ENCODE measurements at places on chromosomes 7 and 10.

- DNase-seq = no peak
These were observed 92.4 kb downstream of the MICALL2 start for GRCh38 chr7:1366801-1367405.

DNA sequence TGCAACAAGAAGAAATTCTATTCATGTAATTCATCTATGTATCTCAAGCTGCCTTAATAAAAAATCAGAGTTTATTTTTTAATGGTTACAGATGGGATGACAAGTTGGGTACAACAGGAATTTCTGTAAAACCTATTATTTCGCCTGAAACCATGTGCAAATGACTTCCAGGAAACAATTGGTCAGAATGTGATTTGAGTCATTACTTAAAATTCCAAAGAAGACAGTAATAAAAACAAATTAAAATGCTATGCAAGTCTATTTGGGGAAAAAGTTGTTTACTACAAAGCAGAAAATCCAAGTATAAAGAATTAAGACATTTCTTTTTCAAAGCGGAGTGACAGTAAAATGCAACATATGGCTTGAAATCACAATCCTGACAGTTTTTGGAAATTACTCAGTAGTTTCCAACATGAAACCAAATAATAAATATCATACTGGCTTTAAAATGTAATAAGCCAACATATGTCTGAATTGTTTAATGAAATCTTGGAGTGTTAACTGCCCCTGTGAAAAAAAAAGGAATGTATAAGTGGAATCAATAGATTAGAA, 41.5 kb upstream of the SEMA3C start:
- no peak for DNase-seq

- DNase-seq = no peak
These were observed 101.3 kb upstream of the TBX20 start for GRCh38 chr7:35355199-35355598.

DNA sequence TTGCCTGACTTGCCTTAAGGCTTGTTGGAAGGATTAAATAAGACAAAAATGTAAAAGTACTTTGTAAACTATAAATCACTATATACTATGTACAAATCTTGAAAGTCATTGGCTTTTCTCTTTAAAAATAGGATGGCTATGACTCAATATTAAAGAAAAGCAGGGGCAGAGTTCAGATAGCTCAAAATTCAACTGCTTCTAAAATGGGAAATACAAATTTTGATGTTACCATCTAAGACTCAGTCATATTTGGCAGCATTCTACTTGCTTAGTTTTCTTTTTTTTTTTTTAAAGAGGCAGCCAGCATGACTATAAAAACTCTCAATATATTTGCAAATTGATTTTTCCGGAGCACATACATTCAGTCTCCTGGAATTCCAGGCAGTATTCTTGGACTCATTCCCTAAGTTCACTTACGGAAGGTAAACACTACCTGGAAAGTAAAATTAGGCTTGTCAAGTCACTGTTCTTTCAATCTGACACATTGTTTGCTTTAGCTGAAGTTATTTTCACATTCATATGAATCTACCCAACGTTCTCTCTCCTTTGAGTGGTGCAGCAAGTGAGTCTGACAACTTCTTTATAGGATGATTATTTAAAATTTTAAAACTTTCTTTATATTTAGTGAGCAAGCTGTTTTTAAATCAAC, 133.8 kb upstream of the CCDC6 start:
- DNase-seq = no peak

DNA sequence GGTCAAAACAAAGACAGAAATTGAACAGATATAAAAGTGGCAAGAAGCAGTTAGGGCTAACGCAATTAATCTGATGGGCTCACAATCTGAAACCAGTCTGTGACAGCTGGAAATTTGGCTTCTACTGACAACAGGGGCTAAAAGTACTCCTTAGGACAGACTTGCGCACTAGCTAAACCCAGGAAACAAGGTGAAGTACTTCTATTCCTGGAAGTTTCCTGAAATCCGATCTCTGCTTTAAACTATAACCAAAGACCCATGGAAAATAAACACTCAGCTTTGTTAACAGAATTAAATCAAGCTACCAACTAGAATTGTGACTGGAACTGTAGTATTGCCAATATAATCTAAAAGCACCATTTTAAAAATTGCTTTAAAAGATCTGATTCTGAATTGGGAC, 520.2 kb upstream of the ZWINT start:
- DNase-seq = no peak

- DNase-seq = no peak
These were observed 70.6 kb downstream of the PTPRE start for GRCh38 chr10:127977357-127978009.

DNA sequence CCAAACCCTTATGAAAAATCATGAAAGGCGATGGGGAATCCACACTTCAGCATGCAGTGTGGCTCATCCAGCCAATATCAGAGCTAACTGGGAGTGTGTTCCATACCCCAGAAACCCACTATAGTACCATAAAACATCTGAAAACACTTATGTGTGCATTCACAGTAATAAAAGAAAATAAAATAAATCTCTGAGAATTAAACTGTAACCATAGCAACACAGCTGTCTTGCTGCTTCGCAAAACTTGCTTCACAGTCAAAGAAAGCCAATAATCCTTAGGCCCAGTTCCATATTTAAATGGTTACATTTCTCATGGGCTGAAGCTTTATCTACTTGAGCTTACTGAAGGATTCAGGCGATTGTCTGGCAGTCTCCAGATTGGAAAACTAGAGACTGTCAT, 19.9 kb upstream of the POLR1F start:
- DNase-seq = no peak

Data from CD4-positive, alpha-beta T cell treated with Interleukin-21 for 1 hour (primary cell).